ENCODE measurements at places on chromosomes 11 and 22.
A peak's percentile ranks its signal among the peaks of the same experiment; 100 is the strongest.

DNA sequence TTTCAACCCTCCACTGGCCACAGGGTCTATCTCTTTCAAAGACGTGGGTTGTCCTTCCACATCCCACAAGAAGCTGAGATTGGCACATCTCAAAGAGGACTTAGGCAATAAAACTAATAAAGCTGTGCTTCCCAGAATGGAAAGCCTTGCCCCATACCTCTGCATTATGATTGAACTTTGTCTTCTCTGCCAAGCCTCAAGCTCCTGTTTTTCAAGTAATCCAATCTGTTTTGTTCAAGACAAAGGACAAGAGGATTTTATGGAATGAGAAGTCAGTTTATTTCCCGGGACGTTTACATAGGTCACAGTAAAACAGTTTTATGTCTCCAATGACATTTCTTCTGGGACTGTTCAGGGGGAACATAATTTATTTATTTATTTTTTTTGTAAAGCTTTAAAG, 108.4 kb downstream of the GALNT18 start:
- DNase-seq: no peak

DNA sequence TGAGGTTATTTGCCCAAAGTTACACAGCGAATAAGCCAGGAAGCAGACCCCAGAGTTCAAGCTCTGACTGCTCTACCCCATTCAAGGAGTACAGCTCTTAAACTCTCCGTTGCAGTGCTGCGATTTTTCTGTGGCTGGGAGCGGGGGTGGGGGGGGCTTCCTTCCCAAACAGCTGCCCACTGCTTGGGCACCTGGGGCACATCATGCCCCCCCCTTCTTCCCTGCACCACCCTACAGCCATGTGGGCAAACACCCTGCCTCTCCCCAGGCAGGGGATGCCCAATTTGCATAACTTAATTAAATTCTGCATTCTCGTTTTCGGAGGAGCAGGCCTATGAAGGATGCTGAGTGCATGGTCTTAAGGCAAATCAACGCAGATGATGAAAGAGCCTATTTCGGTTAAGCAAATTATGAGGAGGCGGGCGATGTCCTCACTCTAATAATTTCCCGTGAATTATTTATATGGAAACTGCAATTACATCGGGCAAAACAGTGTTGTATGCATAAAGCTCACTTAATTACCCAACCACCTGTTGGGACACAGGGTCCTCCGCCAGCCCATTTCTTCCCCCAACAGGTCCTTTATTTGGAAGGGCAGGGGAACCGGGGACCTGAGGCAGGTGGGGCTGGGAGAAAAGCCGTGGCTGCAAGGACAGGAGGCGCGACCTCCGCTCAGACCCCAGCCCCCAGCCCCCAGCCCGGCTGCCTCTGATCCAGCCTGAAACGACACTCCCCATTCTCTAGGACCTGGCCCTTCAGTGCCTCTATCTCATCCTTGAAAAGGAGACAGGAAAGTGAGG, 610.5 kb downstream of the BUD13 start:
- no peak for DNase-seq

DNA sequence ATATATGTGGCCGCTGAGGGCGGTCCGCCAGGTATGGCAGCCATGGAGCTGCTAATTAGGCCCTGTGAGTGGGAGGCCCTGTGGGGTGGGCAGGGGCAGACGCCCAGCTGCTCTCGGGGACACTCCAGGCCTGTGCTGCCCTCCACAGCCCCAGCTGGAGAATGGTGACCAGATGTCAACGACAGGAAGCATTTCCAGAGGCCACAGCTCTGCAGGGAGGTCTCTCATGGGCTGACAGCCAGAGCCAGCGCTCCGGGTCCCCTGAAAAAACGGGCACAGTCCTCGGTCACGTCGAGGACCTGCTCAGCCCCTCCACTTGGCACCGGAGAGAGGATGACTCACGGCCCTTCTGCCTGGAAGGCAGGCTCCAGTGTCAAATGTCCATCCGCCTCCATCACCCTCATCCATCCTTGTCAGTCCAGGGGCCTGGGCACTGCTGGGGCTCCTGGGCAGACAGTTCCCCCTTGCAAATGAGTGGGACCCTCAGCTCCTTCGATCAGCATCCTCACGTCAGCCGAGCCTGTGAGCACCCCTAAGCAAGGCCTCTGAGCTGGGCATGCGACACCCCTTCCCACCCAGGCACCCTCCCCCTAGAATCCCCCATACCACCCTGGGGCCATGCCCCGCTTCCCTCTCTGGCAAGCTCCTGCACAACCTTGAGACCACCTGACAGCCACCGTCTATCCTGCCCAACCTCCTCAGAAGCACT, 1.9 kb downstream of the BID start:
- no peak for DNase-seq

DNA sequence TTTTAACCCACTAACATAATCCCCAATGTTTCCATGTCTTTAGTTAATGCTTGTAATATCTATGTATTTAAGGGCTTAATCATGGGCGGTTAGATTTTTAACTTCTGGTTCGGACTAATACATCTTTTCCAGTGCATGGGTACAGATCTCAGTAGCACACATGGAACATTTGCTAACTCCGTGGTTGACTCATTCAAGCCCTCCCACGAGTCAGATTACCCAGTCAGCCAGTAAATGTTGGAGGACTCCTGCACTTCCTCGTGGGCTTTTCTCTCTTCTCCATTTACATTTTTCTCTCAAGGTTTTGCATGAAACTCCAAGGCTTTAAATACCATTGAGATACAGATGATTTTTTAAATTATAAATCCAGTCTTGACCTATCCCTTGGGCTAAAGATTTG, 313.9 kb downstream of the ST3GAL4 start:
- DNase-seq: no peak

DNA sequence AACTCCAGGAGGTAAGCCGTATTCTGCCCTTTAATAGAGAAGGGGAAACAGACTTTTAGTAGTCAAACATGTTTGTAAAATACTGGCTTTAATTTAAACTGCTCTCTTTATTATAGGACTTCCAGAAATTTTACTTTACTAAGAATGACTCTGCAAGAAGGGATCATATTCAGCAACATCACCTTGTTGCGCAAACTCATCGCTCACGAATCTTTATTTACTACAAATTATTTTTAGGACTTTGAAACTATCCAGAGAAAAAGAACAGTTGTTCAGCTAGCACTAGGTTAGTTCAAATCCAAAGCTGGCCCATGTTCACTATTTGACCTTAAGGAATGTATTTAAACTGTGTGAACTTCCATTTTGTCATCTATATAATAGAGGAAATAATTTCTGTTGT, 498.3 kb upstream of the TENM4 start:
- no peak for DNase-seq

DNA sequence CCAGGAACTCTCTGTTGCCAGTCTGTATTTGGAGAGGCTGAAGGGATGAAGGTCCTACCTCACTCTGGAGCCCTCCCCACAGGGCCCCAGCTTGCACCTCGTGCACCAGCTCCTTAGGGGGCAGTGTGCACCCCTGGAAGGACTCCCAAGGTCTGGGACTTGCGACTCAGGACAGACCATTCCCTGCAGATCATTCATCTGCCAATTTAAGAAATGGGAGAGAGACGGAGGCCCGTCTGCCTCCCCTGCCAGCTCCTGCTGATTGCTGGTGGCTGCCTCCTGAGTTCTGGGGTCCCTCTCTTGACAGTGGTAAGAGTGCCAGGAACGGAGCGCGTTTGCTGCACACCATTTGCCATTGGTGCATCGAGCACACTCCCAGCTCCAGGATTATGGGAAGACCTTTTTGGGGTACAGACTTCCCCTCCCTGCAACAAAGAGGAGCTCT, 27.4 kb upstream of the MALAT1 start:
- peak; percentile 69 for DNase-seq

DNA sequence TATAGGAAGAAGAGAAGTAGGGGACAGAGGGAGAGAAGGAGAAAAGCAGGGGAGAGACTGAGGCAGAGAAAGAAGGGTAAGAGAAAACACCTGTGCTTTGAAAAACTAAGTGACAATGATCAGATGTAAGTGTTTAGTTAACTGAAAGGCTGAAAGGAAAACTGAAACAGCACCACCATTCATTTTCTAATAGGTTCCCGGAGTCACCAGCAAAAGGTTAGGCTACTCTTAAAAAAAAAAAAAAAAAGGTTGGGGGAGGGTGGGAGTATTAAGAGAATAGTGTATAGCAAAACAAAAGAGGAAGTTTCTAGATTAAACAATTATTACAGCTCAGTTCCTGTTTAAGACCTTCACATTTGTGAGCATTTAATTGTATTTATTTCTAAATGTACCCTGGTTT, 113.8 kb downstream of the CADM1 start:
- DNase-seq: no peak

DNA sequence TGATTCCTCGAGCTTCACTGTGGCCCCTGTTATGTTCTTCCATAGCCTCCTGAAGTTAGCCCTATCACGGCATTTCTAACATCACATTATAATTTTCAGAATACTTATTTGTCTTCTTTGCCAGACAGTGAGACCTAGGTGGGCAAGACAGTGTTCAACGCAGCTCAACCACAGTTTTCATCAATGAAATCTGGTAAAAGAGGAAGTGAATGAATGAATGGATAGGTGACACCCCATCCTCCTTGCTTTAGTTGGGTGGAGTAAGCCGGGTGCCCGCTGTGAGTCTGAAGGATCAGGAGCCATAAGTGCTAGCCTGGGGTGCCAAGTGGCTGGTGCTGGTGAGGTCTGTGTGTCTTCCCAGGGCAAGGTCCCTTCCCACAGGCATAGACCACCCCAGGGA, 60.2 kb upstream of the MTNR1B start:
- DNase-seq: no peak

- DNase-seq: no peak
These were observed 116.4 kb downstream of the APOL5 start for GRCh38 chr22:35834061-35834460.

GRCh38 chr22:25070956-25071355, 118.4 kb downstream of the KIAA1671 start:
- DNase-seq: no peak

GRCh38 chr11:65356394-65356972, 1.9 kb downstream of the TIGD3 start:
- no peak for DNase-seq

DNA sequence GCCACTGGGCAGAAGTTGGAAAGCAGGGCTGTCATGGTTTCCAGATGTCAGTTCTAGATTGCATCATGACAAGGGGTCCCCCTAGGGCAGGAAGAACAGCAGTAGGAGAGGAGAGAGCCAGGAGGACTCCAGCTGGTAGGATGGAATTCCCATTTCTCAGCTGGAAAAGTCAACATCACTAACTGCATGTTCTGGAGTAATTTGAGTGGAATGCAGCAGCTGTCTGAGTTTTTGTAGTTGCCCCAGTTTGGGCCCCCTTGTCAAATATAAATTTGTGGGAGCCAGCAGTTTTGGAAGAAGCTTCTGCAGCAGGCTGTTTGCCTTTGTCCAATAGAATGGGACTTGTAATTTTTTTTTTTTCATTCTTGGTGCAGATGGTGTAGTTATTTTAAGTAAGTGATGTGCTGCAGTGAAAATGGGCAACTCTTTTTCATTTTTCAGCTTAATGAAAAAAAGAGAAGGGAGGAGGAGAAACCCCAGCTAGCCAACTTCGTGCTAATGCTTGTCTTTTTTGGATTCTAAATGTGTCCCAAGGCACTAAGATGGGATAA, 86.9 kb downstream of the LDLRAD3 start:
- no peak for DNase-seq

- DNase-seq: no peak
These were observed 1.1 kb upstream of the ALG8 start for GRCh38 chr11:78140392-78141077.

- no peak for DNase-seq
These were observed 68.4 kb downstream of the TBC1D22A start for GRCh38 chr22:46830841-46831240.

DNA sequence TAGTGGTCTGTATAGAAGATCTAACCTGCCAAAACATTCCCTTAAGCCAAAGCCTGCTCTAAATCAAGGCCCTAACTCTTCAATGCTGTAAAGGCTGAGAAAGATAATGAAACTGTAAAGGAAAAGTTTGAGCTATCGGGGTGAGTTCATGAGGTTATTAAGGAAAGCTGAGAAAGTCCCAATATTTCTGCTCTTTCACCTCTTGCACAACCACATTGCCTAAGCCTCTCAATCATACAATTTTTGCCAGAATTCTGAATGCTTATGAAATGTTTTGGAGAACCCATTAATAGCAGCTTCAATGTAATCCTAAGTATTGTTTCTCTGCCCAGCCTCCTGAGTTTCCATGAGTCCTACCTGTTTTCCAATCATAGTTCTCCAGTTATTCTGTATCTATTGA, 373.2 kb downstream of the LUZP2 start:
- DNase-seq: no peak

GRCh38 chr22:25007444-25008106, 55.1 kb downstream of the KIAA1671 start:
- peak; percentile 41 for DNase-seq

GRCh38 chr11:77381729-77382665, 80.5 kb upstream of the GDPD4 start:
- no peak for DNase-seq

- DNase-seq: peak; percentile 73
These were observed 21.6 kb upstream of the RFPL2 start for GRCh38 chr22:32226326-32227104.

- DNase-seq: no peak
These were observed 86.3 kb upstream of the CRYBB3 start for GRCh38 chr22:25113316-25113721.

GRCh38 chr11:64605656-64606585, 14.9 kb downstream of the SLC22A12 start:
- DNase-seq: no peak

DNA sequence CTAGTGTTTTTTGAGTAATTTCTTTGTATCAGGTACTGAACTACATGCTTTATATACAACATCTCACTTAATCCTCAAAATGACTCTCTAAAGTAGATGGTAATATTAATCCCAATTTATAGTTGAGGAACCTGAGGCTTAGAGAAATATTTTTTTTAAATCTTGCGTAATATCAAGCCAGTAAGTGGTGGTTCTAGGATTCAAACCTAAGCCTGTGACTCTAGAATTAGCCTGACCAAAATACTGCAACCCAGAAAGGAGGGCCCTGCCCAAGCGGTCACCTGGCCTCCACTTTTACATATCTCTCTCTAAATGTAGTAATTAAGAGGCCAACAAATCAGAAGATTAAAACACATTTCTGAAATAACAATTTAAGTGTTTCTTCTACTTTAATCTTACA, 28.6 kb downstream of the SLC36A4 start:
- no peak for DNase-seq

DNA sequence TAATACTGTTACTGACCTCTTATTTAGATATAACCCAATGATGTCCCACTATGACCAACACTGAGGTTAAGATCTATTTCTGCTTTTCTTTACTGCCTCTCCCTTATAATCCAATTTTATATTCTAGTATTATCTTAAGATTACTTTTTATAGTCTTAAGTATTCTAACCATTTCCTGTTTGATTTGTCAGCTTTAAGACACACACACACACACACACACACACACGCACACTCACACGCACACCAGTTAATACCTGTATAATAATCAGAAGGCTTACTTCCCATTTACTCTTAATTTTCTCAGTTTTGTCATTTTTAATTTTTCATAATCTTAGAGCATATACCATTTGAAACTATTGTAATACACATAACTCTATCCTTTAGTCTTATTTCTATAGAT, 226.0 kb upstream of the C11orf87 start:
- no peak for DNase-seq

Measured in neural progenitor cell (in vitro differentiated cells).